ENCODE measurements at places on chromosomes 5 and 9.

GRCh38 chr9:87479801-87480201, 17.9 kb upstream of the DAPK1 start:
- no peak for DNase-seq

DNA sequence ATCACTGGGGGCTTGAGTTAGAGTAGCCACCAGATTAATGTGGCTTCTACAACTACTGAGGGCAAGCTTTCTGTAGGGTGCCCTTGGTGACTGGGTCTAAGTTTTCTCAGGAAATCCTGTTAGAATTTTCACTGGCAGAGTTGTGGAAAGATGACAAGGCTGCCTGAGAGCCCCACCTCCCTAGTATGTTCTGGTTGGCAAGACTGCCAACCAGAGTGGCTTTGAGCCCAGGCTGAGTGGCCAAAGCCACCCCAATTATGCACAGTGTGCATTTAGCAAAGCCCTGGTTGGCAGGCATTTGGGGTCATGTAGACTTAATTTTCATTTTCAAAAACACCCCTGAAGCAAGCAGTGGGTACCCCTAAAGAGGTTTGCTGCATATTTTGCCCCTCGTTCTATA, 136.7 kb upstream of the HAPLN1 start:
- DNase-seq: no peak

DNA sequence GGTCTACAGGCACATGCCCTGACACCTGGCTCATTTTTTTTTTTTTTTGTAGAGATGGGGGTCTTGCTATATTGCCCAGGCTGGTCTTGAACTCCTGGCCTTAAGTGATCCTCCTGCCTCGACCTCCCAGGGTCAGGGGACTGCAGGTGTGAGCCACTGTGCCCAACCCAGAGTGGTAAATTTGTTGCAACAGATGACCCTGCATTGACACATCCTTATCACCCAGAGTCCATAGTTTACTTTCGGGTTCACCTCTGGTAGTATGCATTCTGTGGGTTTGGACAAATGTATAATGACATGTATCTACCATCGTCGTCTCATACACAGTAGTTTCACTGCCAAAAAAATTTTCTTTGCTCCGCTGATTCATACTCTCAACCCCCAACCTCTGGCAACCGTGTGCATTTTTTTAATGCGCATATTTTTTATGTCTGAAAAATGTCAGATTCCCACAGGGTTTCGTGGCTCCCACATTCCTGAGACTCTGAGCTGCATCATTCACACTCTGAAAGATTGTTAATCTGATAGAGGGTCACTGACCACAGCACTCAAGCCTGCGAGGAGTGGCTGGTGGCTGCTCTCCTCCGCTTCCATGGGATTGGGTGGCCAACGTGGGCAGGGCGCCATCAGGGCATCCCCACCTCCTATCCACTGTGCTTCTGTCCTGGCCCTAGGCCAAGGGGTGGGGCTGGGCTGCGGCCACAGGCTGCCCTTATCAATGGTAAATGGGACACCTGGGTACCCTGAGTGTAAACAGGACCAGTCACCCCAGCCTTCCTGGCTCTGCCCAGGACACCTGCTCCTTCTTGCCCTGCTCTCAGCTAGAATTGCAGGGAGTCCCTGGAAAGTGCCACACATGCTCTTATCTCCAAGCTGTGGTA, 9.6 kb downstream of the NDST1 start:
- DNase-seq: no peak

- DNase-seq: no peak
These were observed 80.1 kb downstream of the DAP start for GRCh38 chr5:10680876-10681481.

DNA sequence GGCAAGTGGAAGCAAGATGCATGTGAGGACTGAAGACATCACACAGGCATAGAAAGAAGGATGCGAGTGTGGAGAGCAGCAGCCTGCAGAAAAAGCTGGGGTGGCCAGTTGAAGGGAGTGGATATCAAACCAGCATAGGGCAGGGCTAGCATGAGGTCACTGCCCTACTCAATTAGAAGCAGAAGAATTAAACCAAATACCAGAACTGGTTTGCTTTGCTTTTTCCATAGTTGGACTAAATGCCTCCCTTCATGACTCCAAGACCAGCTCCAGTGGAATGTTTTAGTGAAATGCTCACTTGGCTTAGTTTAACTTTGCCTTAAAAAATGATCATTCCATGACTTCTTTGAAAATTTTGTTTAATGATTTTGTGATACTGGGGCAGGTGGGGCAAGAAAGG, 45.8 kb downstream of the TMEM167A start:
- DNase-seq: no peak

GRCh38 chr5:749101-749670, 35.3 kb downstream of the ZDHHC11B start:
- no peak for DNase-seq

- DNase-seq: no peak
These were observed 57.9 kb downstream of the MACROH2A1 start for GRCh38 chr5:135341016-135341666.

- DNase-seq: no peak
These were observed 17.4 kb downstream of the TMOD1 start for GRCh38 chr9:97518909-97519307.

All from T follicular helper cell (primary cell).